ENCODE measurements at places on chromosomes 6 and 20.
A peak's percentile ranks its signal among the peaks of the same experiment; 100 is the strongest.

DNA sequence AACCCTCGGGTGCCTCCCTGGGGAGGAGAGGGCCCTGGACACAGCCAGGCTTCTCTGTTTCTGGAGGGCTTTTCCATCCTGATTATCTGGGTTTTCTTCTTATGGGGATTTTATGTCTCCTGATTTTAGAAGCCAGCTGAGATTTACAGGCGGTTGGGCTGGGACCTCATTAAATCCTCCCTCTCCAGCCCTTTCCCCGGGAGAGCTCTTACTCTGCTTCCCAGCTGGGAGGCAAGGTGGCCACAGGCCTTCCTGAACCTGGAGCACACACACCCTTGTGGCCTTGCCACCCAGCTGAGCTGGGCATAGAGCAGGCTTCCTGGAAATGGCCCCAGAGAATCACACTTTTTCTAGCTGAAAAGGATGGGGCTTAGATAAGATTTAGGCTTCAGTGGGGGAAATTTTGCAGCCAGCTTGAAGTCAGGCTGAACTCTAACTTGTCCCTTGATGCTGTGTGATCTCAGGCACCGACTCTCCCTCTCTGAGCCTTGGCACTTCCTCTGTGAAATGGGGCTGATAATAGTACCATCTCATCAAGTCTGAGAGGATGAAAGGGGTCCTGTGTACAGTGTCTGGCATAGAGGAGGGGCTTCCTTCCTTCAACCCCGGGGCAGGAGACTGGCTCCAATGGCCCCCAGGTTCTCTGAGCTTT, 16.6 kb downstream of the VSTM2L start:
- DNase-seq = no peak

DNA sequence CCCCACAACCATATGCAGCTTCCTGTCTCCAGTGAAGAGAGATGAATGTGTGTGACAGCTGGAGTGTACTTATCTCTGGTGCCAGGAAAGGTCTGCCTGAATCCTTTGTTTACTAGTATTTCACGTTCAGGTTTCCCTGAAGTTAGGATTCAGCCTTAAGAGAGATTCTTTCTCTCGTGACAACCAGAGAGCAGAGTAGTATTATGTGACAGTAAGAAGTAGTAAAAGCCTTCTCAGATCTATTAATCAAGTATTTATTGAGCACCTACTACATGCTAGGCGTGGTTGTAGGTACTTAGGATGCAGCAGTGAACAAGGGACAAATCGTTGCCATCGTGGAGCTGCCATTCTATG, 949 bp downstream of the KIFC1 start:
- no peak for DNase-seq

- no peak for DNase-seq
These were observed 234.7 kb downstream of the TRDN start for GRCh38 chr6:123402052-123402451.

DNA sequence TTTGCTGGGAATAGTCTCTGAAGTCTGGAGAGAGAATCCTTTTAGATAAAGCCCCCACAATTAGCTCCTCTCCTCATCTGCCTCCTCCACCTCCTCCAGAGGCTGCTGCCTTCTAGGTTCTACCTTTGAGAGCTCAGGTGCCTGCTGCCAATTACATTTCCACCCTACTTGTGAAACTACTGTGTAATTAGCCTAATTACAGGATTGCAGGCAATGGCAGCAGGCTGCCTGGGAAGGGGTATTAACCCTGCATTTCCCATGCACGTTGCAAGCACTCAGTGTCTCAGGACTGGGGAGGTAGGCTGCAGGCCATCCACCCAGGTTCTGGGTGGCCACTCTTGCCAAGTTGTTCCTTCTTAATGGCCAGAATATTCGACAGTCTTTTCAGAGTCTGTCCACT, 215.6 kb upstream of the ZNF217 start:
- DNase-seq = no peak

- peak; percentile 39 for DNase-seq
These were observed 170.8 kb upstream of the PHACTR1 start for GRCh38 chr6:12545619-12546409.

DNA sequence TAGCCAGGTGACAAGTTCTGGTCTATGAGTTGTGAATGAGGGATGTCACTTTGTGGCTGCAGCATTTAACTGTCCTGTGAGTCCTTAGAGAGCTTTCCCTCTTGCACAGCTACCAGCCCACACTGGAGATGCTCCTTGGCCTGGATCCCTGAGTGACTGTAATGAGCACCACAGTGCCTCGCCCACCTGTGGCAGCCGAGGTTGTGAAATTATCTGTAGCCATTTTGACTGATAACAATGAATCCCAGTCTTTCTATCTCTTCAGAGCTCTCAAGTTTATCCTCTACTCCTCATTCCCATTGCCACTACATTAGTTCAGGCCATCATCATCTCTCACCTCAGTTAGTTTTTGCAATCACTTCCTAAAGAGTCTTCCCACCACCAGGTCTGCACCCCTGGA, 41.3 kb upstream of the BEND3 start:
- no peak for DNase-seq

GRCh38 chr6:134938896-134939295, 11.0 kb downstream of the ALDH8A1 start:
- no peak for DNase-seq

GRCh38 chr20:5433352-5433751, 116.6 kb upstream of the PROKR2 start:
- DNase-seq = no peak

DNA sequence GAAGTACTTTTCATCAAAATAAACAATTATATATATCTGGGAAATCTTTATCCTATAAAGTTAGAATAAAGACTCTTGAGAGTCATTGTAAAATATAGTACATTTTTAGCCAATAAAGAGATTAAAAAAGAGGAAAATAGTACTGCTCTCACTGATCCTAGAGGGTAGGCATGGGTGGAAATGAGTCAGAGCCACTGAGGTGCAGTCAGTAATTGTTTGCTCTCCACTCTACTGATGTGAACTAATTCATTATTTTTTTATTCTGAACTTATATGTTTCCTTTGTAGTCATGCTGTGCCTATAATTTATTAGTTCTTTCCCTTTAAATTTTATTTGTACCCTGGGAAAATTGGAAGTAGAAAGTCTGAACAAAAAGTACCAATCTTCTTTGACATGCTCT, 1359.4 kb upstream of the GJE1 start:
- no peak for DNase-seq

GRCh38 chr20:45254383-45255262, at the start of gene SLPI:
Gene SLPI (minus strand): TSS chr20:45254564. CDS start chr20:45254543, 21 bp downstream.
- no peak for DNase-seq

- peak; percentile 26 for DNase-seq
These were observed 5.6 kb downstream of the ARID1B start for GRCh38 chr6:156782691-156783320.

DNA sequence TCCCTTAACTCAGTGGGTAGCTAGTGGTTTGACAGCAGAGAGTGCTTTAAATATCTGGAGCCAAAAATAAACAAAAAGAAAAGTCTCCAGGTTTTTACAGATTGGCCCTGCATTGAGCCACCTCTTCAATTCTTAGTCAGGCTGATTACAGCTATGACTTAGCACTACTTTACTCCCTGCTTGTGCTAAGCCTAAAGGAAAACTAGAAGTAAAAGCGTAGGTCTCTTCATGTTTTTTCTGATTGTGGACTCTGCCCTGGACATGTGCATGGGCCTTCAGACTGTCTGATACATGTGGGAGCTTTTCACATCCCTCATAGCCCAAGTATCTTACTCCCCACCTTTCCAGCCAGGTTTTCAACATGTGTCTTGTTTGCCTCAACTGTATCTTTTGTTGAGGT, 33.3 kb downstream of the KPNA5 start:
- DNase-seq = no peak

GRCh38 chr6:105326833-105327770, 75.8 kb downstream of the PREP start:
- DNase-seq = peak; percentile 27

DNA sequence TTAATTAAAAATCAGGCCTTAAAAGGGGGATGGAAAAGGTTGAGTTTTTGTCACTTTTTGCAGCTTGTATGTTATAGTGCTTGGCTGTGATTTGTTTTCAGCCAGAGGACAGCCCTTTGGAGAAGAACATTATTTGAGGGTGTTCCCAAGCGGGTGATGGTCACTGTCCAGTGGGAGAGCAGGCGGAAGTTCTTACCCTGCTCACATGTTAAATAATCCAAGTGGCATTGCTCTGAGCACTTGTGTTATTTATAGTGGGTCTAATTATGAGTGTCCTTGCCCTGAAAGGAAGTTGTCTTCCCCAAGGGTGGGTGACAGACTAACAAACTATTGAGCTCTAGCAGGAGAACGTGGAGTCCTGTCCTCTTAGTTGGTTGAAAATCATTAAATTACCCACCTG, 49.5 kb downstream of the DOK5 start:
- no peak for DNase-seq

- DNase-seq = no peak
These were observed 503.7 kb upstream of the IRAK1BP1 start for GRCh38 chr6:78363688-78364087.

GRCh38 chr6:55651015-55651414, 72.0 kb upstream of the HMGCLL1 start:
- DNase-seq = no peak

DNA sequence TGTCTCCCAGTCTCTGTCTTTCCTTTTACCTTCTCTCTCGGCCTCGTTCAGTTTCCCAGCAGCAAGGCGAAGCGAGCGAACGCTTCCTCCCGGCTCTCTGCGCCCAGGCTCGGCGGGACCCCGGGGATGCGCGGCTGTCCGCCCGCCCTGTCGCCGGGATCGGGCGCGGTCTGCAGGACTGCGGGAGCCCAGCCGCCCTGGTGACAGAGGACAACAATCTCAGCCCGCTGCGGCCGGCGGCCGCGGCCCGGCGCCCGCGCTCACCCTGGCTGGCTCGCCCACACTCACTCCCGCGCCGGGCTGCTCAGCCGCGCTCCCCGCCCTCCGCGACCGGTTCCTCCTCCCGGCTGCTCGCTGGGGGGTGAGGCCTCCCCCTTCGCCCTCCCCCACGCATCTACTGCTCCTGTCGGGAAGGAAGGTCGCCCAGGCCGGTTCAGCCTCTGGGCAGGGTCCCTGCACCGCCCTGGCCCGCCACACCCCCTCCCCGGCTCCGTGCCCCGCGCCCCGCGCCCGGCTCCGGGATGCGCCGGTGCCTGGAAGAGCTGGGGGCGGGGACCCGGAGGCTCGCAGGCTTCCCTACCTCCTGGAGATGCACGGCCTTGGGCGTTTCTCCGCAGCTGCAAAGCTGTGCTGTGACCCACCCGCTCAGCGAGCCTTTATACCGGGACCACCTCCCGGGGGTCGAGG, 410 bp downstream of the SYNE1 start:
- DNase-seq = peak; percentile 56

- DNase-seq = no peak
These were observed 26.7 kb upstream of the CDKN1A start for GRCh38 chr6:36651659-36652379.

GRCh38 chr20:14622796-14623195, 285.4 kb upstream of the FLRT3 start:
- DNase-seq = no peak

DNA sequence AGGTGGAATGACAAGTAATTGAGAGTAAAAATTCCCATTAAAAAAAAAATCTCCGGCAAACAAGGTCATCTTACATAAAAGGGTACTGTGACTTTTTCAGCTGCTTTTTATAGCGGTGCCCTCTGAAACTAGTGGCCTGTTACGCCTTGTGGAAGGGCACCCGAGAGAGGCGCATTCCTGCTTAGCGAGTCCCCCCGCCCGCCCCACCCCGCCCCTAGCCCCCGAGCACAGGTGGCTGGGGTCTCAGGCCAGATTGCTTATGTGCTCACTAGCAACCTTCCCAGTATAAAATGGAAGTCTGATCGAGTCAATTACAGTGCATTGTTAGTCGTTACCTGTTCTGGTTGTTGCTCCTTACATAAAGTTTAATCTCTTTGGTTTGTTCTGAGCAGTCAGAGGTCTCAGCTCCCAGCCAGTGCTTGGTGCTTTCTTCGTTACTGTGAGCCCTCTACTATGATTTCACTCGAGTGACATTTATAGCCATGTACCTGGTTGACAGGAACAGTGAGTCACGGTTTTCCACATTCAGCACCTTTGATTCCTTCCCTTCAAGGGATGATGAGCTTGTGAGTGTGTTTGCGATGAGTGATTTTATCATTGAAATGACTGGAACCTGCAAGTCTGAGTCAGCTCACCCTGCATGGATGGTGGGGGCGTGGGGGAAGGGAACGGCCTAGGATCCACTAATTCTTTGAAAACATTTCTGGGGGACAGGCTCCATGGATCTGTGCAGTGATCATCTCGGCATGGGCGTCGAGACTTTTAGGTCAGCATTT, 47.6 kb downstream of the ZDHHC14 start:
- DNase-seq = no peak

DNA sequence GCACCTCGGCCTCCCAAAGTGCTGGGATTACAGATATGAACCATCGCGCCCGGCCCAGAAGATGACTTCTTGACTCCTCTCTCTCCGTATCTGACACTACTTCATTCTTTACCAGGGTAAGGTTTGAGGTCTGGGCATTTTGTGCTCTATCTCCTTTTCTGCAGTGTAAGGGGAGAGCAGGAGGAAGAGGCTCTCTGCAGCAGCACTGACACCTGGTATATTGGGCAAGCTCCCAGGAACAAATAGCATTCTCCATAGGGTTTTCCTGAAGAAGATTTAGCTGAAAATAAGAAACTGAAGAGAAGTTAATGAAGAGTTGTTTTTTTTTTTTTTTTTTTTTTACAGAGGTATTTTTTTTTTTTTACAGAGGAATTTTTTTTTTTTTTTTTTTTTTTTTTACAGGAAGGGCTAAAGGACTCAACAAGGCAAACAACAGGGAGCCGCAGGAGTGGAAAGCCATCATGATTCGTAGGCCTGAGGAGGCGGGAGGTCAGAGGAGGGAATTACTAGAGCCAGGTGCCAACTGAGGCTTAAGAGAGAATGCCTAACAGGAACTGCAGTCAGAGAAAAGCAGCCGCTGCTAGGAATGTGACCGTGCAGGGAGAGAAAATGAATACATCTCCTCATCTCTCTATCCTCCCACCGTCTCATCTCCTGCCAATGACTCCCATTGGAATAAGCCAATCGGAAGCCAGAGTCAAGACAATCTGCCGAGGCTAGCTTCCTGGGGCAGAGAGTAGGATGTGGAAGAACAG, 34.7 kb upstream of the ADGRF4 start:
- no peak for DNase-seq

DNA sequence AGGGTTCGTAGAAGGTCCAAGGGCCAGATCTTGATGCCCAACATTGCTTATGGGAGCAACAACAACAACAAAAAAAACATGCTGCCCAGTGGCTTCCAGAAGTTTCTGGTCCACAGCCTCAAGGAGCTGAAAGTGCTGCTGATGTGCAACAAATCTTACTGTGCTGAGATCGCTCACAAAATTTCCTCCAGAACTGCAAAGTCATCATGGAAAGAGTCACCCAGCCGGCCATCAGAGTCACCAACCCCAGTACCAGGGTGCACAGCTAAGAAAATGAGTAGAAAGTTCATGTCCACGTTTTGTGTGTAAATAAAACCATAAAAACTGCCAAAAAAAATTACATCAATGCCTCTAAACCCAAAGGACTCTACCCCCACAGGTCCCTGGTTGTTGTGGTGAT, 3.8 kb downstream of the HLA-DPB1 start:
- no peak for DNase-seq

All from hepatic stellate cell (primary cell).